ENCODE measurements at places on chromosomes 1 and 21.

DNA sequence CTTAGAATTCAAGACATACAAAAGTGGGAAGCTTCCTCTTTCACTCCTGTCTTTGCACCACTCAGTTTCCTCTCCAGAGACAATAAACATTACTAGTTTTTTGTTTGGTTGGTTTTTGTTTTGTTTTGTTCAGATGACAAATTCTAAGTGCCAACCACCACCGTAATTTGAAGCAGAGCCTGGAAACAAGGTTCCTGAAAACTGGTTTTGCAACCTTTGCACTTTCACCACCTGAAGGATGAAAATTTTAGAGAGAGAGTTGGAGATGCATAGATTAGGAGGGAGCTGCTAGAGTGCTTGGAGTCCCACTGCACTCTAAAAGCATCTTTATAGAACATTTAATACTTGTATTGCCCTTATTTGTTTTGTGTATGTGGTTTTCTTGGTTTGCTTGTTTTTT, 20.2 kb upstream of the MGST3 start:
- no peak for DNase-seq

GRCh38 chr1:8122160-8122476, 96.0 kb upstream of the ERRFI1 start:
- DNase-seq, result no peak

DNA sequence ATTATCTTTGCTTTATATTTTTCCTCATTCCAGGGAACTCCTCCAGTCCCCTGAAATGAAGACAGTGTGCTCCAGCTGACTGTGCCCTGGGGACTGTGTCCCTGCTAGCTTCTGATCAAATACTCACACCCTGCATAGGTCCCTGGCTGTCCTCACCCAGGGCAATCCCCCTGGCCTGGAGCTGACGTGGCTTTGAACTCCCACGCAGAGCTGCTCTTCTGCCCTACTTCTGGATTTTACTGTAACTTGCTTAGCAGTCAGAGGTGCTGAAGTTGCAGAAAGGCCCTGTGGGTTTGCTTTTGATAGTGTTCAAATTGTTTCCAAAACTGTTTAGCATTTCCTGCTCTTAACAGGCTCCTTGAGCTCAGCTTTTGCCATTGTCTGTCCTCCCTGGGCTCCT, 186.5 kb downstream of the FASLG start:
- peak; percentile 3 for DNase-seq

DNA sequence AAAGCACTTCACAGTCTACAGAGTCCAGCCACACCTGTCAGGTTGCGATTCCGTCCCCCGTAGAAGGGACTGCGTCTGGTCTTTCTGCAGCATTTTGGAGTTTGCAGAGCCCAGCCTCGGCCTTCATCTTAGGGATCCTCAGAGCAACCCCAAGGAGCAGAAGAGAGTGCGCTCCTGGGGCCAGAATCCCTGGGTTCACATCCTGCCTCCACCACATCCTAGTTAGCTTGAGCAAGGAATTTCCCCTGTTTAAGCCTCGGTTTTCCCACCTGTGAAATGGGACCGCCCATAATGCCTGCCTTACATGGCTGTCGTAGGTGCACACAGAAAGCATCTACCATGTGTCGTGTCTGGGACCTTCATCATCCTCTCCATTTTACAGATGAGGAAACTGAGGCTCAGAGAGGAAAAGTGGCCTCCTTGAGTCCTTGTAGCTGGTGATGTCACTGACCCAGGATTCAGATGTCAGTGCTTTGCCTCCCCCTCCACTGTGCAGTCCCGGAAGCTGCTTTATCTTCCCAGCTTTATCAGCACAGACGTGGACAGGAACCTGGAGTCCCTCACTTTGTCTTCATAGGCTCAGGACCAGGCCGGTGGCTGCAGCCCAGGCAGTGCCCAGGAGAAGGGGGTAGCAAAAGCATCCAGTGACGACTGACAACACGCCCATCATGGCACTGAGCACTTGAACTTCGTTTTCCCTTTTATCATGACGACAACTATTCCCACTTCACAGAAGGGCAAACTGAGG, 438.5 kb downstream of the MATN1 start:
- no peak for DNase-seq

- DNase-seq, result no peak
Measured at GRCh38 chr1:151616505-151616849, 4.6 kb downstream of the SNX27 start.

DNA sequence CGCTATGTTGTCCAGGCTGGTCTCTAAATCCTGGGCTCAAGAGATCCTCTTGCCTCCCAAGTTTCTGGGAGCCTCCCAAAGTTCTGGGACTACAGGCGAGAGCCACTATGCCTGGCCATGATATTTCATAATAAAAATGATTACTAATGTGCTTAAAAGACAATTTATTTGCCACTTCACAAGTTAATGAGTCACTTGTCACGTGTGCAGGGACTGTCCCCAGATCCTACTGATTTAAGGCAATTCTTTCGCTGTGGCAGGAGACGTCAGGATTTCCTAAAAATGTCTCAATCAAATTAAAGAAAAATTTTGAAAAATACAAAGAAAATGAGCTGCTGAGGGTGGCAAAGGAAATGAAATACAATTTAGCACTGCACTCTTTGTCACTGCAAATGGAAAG, 43.5 kb downstream of the B3GALNT2 start:
- DNase-seq, result no peak

- DNase-seq, result no peak
Measured at GRCh38 chr21:41667136-41667535, 99.7 kb downstream of the RIPK4 start.

GRCh38 chr1:167790117-167790516, 68.3 kb downstream of the MPZL1 start:
- no peak for DNase-seq

GRCh38 chr1:236421850-236422516, 27.9 kb downstream of the EDARADD start:
- no peak for DNase-seq

DNA sequence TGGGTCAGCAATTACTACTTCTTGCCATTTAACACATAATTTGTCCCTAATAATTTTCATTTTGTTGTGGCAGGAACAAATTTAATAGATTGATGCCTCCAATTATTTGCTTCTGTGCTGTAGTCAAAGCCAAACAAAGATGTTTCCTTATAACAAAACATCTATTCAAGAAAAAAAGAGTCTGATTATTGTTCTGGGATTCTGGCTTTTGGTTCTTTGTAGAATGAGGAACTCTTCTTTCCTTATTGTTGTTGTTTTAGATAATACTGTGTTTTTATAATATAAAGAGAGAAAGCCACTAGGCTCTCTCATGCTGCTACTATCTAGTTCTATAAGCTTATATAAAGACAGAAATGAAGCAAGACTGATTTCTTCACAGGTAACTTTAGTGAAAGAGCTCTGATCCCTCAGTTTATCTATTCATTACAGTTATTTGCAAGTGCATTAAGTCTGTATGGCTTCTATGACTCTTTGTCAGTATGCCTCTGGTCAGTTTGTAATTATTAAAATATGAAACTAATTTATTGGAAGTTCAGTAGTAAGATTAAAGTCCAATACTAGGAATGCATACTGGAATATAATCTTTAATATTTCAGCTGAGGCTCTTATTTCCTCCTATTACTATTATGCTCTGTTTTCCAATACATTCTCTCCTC, 37.4 kb downstream of the PRKACB start:
- DNase-seq, result no peak

DNA sequence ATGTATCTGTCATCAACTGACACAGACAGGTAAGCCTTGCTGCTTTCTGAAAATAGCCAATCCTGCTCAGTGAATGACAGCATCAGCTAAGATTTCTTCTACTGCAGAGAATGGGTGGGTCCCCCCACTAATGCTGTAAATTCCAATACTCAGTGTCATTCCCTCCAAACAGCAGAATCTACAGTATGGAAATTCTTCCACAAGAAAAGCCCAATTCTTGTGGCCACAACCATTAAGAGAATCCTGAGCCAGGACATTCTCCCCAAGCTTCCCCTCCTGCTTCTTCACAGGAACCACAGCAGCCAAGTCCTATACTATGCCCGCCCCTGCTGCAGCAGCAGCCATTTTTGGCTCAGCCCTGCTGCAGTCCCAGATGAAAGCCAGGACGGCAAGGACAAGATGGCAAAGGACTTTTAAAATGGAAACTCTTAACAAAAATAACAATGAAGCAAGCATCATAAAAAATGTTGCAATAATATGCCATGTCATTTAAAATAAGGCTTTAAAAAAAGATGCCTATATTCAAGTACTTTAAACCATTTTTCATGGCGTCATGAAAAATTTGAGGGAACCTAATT, 26.8 kb downstream of the EIF4G3 start:
- no peak for DNase-seq

- no peak for DNase-seq
Measured at GRCh38 chr1:65691152-65691900, 101.4 kb upstream of the PDE4B start.

DNA sequence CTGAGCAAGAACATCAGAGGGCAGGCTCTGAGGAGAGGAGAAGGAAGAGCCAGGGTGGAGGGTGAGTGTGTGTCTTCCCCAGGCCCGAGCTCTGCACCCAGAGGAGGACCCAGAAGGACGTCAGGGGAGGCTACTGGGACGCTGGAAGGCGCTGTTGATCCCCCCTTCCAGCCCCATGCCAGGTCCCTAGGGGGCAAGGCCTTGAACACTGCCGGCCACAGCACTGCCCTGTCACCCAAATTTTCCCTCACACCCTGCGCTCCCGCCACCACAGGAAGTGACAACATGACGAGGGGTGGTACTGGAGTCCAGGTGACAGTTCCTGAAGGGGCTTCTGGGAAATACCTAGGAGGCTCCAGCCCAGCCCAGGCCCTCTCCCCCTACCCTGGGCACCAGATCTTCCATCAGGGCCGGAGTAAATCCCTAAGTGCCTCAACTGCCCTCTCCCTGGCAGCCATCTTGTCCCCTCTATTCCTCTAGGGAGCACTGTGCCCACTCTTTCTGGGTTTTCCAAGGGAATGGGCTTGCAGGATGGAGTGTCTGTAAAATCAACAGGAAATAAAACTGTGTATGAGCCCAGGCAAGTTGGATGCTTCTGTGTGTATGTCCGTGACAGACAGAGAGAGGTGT, 17.1 kb downstream of the BCAN start:
- no peak for DNase-seq

- no peak for DNase-seq
Measured at GRCh38 chr1:42992054-42992571, 33.4 kb upstream of the SLC2A1 start.

GRCh38 chr1:226611301-226611700, 62.7 kb downstream of the STUM start:
- DNase-seq, result no peak

- no peak for DNase-seq
Measured at GRCh38 chr1:208793861-208794345, 549.7 kb upstream of the PLXNA2 start.

DNA sequence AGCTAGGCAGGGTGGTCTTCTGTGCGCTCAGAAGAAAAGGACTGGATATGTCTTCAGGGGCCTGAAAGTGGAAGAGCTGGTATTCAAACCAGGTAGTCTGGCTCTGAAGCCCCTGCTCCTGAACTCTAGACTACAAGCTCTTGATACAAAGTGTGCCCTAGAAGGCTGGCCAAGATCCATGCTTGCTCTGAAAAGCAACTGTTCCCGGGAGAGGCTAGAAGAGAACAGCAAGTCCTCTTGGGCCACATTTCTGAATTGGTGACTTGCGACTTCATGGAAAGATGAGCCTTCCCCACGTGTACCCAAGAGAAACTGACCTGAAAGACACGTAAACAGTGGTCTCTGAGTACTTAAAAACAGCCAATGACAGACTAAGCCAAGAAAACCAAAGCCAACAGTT, 123.3 kb upstream of the GRIK3 start:
- DNase-seq, result no peak

DNA sequence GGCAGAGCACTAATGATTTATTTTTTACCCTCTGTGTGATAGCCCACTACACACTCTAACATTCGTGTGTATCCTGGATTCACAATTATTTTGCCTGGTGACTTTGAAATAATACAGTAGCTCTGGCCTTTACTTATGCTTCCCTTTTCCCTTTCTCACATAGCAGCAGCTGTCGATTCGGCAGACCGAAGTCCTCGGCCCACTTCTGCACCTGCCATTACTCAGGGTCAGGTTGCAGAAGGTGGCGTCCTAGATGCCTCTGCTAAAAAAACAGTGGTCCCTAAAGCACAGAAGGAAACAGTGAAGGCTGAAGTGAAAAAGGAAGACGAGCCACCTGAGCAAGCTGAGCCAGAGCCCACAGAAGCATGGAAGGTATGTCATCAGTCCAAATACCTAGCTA, 70.8 kb downstream of the TMEM200B start:
- DNase-seq, result no peak

DNA sequence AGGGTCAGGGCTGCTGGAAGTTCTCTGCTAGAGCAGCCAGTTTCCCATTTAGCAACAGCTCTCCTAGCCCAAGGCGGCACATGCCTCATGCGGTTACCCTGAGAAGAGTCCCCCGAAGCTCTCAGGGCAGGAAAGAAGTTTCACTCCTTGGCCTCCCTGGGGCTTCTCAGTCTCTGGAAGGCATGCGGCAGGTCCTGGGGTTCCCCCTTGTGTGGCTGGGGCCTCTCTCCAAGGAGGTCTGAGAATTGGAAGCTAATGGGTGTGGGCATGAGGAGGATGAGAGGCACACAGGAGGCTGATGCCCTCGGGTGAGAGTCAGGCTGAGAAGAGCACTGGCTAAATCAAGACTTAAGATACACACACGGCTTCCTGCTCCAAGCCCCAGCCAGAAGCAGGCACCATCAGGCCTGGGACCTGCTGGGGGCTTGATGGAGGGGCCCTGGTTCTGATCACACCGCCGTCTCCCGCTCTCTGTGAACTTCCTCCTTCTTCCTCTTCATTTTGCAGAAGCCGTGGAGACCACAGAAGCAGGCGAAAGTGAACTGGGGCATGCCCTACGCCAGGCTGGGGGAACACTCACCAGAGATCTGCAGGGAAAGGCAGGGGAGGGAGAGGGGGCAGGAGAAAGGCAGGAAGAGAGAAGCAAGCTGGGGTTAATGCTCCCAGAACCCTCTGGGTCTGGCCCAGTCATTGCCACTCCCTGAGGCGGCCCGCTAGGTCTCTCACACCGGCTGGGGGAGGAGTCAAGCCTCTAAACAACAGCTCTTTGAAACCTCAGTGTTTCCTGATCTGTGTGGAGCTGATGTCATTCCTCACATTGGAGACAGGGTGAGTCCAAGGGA, 15.1 kb downstream of the BLACAT1 start:
- DNase-seq, result peak; percentile 21

- no peak for DNase-seq
Measured at GRCh38 chr1:57084701-57085100, 118.9 kb upstream of the C8B start.

DNA sequence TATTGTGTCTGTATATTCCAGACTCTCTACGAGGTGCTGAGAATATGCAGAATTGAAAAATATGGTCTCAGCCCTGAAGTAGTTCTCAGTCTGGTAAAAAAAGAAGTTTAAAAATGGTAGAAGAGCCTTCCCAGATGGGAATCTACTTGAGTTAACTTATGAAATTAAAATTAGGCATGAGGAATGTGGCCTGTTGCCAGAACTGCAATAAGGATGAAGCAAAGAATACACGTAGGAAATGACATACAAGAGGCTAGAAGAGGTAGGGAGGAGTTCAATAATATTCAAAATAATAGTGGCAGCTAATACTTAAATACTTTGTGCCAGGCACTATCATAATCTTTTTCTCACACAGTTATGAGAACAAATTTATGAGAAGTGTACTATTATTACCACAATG, 6.3 kb downstream of the ASPM start:
- no peak for DNase-seq

GRCh38 chr1:213685992-213686582, 301.7 kb upstream of the PROX1 start:
- DNase-seq, result no peak
